ENCODE measurements at places on chromosomes 4 and X.

- DNase-seq: no peak
Measured at GRCh38 chrX:68714856-68715255, 67.4 kb downstream of the STARD8 start.

- no peak for DNase-seq
Measured at GRCh38 chr4:142265536-142265935, 580.6 kb downstream of the INPP4B start.

GRCh38 chrX:72461766-72462165, 110.9 kb downstream of the HDAC8 start:
- no peak for DNase-seq

DNA sequence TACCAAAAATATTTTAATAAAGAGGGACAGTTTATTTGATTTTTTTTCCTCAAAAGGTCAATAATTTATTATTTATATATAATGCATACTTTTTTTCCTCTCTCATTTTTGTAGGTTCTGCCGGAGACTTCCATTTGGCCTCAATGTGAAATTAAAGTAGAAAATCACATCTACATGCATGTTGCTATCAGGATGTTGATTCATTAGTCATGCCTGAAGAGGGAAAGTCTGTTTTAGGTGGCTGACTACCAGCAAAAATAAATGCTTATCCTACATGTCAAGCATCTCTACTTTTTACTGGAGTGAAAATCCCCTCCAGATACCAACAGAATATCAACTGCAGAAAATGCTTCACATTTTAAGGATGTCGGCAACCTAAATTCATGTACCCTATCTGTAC, 41.5 kb downstream of the KIAA0232 start:
- DNase-seq: no peak

- DNase-seq: no peak
Measured at GRCh38 chr4:91279899-91280298, 1023.9 kb upstream of the GRID2 start.

DNA sequence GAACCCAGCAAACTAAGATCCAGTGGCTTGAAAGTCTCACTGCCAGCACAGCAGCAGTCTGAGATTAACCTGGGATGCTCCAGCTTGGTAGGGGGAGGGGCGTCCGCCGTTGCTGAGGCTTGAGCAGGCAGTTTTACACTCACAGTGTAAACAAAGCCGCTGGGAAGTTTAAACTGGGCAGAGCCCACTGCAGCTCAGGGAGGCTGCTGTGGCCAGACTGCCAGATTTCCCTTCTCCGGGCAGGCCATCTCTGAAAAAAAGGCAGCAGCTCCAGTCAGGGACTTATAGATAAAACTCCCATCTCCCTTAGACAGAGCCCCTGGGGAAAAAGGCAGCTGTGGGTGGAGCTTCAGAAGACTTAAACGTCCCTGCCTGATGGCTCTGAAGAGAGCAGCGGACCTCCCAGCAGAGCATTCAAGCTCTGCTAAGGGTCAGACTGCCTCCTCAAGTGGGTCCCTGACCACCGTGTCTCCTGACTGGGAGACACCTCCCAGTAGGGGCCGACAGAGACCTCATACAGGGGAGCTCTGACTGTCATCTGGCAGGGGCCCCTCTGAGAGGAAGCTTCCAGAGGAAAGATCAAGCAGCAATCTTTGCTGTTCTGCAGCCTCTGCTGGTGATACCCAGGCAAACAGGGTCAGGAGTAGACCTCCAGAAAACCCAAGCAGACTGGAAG, 45.1 kb upstream of the CDX4 start:
- DNase-seq: no peak

GRCh38 chr4:128827296-128827695, 17.8 kb downstream of the JADE1 start:
- DNase-seq: no peak

GRCh38 chr4:138898282-138898681, 117.3 kb upstream of the NOCT start:
- no peak for DNase-seq

DNA sequence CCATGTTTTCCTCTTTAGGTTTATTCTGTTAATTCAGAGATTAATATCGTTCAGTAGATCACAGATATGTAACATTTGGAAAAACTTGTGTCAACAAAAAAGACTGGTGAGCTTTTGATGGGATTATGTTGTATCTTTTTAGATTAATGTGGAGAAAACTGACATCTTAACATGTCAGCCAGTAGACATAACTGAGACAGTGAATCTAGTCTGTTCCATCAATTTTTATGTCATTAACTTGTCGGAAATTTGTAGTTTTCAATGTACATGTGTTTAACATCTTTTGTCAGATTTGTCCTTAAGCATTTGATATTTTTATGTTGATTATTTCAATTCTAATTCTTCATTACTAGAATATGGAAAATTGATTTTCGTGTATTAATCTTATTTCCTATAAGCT, 42.0 kb downstream of the APELA start:
- DNase-seq: no peak

GRCh38 chrX:129932821-129933321, 26.9 kb downstream of the UTP14A start:
- DNase-seq: peak; percentile 32

GRCh38 chr4:61180405-61180804, 19.7 kb upstream of the ADGRL3 start:
- no peak for DNase-seq

DNA sequence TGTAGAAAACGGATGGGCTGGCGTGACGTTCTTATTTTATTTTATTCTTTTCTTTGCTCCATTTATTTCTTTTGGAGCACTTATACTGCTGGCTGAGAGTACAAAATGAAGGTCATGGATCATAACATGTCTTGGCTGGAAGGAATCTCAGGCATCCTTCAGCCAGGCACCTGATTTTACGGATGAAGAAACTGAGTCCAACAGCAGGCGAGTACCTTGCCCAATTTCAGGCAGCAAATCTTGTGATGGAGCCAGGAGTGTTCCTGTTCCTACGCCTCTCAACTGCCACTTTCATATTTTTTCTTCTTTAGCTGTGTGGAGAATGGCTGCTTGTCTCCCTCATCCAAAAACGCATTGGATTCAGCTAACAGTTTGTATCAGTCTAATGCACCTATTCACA, 332.1 kb upstream of the IGFBP7 start:
- DNase-seq: no peak

- no peak for DNase-seq
Measured at GRCh38 chr4:5967783-5968182, 50.4 kb downstream of the C4orf50 start.

- no peak for DNase-seq
Measured at GRCh38 chr4:8279321-8280157, 10.0 kb downstream of the HTRA3 start.

DNA sequence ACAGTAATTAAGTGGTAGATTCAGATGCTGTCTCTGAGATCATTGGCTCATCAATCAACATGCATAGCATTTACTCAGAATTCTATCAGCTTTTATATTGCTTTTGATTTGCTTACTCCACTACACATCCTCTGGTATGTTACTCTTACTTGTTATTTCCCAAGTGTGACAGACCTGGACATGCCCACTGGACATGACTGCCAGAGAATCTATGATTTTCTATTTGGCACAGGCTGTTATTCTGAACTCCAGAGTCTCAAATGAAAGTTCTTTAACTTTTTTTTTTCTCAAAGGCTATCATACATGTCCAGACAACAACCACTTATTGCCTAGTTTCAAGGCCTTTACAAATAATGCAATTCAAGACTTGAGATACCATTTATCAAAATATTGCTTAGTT, 116.1 kb upstream of the ARHGAP24 start:
- DNase-seq: no peak

DNA sequence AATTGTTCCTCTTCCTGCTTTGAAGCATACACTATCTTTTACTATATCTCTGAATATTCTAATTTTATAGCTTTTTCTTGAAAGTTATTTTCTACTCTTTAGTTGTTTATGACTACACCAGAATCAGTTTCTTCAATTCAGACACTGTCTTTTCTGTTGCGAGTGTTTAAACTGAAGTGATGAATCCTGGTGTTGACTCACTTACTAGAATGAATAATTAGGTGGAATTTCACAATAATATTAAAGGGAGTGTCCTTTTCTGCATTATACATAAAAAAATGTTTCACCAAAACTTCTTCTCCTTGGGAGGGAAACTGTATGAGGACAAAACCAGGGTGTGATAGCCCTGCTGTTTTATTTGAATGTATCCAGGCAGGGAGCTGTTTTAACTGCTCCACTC, 1383.1 kb downstream of the C4orf33 start:
- DNase-seq: no peak

DNA sequence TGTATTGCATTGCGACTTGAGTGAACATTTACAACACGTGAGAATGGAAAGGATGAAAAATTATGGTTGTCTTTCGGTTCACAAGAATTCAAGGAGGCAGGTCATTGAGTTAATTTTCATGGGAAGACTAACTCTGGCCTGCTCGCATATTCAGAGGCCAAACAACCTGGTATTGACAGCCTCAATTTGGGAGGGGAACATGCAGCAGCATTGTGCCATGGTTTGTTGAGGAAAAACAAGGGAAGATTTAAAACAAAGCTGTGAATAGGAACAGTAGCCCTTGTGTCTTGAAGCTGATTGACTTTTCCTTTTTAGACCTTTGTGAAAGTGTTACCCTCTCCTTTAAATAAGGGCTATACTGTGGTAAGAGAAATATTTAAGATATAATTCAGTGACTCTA, 31.9 kb downstream of the FAT4 start:
- DNase-seq: no peak

GRCh38 chrX:129798888-129799287, 19.1 kb downstream of the SASH3 start:
- DNase-seq: no peak

DNA sequence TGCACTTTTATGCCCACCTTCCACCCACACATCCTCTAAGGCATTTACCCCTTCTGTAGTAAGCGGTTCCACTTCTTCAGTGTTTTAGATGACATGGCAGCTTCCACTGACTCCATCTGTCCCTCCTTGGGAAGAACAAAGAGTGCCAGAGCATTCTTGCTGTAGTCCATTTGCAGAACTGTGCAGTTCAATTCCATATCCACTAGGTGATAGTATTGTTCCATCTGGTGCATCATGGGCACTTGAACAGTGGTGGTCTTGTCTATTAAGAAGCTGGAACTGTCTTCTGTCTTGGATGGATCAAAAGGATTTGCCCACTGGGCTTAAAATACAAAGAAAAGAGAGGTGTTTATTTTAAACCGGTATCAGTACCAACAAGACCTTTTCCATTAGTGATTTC, 3.5 kb downstream of the SERPINA7 start:
- no peak for DNase-seq

DNA sequence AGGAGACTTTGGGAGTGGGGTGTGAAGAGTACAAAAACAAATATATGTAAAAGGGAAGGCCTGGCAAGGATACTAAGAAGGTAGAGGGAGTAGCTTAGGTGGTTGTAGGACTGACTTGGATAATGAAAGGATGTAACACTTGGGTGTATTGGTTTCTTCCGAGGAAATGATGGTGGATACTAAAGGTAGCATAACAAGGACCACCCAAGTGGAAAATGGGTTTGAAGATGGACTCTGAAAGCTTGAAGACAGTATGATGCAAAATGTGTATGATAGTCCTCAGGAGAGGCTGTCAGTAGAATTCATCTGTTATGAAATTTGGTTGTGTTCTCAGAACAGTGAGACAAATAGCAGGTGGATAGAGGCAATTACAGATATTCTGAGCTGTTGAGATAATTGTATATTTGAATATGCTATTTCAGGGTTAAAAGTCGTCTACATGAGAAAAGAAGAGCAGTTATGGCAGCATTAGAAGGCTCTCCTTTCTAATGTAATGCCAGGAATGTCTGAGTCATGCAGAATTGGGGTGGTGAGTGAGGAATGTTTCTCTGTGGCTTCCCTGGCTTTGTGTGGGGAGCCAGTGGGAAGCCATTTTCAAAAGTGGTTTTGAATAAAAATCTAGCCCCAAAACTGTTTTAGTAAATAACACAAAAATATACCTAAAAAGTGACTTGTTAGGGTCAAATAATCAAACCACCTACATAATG, 75.6 kb downstream of the FHIP1A start:
- DNase-seq: no peak

DNA sequence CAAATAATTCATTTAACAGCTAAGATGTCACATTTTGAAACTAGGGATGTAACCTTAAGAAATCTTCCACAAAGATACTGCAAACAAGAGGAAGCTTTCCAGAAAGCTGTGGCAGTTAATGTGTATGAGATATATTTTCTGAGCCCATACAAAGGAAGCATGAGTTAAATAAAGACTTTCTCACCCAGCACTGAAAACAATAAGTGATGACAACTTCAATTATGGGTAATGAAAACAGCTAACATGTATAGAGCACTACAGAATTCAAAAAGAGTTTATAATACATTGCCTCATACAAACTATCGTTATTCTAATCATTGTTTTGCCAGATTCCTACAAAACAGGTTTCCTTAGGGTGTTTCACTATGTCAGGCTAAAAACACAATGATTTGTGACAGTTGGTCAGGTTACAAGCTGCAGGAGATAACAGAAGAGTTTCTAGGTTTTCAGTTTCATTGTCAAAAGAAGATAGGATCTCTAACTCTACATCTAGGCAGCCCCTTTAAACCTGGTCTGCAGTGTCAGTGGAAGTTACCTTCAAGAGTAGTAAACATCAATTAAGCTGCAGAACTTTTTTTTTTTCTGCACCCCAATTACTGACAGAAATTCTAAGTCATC, 618.1 kb upstream of the ADGRL3 start:
- no peak for DNase-seq

Data from anterior cingulate cortex (tissue), 58 donors.